ENCODE measurements at places on chromosomes 4 and X.

DNA sequence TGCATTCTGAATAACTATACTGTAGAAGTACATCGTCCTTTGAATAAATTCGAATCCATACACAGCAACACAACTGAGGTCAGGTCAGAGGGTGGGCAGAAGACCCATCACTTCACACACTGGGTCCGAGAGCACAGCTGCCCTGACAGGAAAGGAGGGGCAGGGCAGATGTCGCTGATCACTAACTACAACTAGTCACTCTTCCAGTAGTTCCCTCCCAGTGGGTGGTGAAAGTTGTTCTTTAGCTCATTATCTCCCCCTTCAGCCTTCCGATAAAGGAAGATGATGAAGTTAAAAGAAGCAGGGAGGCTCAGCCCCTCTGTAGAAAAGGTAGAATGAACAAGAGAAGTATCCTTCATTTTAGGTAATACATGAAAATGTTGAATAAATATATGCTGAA lies 278.9 kb downstream of the INPP4B start:
- no peak for DNase-seq

DNA sequence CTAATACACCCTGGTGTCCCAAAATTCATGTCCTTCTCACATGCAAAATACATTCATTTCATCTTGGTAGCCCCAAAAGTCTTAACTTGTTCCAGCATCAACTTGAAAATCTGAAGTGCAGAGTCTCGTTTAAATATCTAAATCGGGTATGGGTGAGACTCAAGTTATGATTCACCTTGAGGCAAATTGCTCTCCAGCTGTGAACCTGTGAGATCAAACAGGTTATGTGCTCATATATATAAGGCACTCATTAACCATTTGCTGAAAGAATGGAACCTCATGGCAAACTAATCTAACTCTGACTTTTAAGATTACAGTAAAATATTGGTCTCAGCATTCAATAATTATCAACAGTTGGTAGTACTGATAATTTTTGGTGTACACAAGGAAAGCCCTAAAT lies 55.5 kb downstream of the PDLIM5 start:
- DNase-seq = no peak

DNA sequence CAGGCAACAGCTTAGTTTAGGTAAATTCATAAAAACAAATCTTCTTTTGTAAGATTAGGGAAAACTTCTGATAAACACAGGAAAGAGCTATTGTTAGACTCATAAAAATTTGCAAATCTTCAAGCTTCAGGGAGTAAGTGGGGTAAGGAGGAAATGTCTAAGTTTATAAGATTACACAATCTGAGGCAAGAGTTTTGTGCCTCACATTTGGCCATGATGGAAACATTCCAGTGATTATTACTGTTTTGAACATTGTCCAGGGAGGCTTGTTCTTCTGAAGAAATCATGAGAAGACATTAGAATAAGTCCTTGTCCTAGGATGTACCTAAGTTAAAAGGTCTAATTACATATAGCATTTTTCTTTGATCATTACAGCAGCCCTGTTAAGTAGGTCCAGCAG lies 72.8 kb downstream of the MAOB start:
- no peak for DNase-seq

DNA sequence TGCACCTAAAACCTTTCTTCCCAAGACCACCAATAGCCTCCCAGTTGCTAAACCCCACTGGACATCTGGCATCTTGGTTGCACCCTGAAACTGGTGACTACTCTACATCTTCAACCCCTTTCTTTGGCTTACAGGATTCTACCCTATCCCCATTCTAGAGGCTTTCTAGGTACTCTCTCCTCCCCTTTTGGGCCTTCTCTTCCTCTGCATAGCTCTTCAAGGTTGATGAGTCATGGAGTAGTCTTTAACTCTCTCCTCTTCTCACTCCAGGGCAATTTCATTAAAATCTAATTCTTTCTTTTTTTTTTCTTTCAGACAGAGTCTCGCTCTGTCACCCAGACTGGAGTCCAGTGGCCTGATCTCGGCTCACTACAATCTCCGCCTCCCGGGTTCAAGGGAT lies 16.8 kb downstream of the APOO start:
- DNase-seq = no peak

- DNase-seq = peak; percentile 16
Observed at GRCh38 chrX:119516157-119516702, 48.0 kb downstream of the SLC25A5 start.

GRCh38 chr4:94208918-94209317 lies 1.3 kb downstream of the SMARCAD1 start:
- DNase-seq = no peak

DNA sequence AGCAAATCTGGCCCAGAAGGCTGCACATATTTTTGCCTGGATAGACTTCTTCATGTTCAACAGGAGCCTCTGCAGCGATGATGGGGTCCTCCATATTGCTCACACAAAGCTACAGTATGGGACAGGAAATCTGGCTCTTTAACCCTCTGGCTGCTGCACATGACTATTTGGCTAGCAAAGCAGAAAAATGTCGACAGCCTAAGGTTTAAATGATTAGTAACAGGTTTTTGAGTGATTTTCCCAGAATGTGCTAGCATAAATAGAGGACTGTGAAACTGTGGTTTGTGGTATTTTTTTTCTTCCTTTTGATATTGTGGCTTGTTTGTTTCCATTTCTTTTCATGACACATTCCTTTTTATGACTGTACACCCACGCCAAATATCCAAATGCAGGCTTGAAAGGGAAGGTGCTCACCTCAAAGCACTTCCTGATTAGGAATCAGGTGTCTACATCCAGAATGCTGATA lies 120.2 kb upstream of the GK2 start:
- DNase-seq = no peak

DNA sequence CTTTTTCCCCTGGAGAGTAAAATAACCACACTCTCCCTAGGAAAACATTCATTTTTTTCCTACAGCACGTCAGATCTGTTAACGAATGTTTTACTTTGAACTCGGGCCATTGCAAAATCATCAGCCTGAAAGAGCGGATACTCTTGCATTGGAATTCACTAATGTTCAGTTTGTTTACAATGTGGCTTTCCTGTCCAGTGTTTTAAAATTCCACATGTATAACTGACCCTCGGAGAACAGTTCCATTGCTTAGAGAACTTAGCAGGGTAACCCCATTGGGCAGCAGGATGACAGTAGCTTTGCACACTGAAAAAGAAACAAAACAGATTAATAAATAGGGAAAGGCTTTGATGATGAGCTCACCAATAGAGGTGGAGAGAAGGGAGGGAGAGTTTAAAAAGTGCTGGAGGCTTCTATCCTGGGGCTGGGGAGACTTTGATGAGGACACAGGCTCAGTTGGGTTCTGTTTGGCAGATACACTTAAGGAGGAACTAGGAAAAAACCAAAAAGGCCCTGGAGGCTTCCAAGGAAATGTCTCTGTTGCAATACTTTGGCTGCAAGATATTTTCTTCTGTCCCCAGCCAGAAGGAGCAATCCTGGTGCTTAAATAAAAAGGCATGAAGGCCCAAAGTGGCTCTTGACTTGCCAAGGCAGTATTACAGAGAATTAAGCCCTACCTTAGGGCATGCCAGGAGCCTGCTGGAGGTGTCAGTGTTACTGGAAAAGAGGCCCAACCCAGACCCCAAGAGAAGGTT lies 143.1 kb downstream of the ARSF start:
- DNase-seq = peak; percentile 2

All from gastrocnemius medialis (tissue), 4 donors.